Neural crest cell (in vitro differentiated cells): ENCODE measurements at places on chromosomes 2 and 18.
A peak's percentile ranks its signal among the peaks of the same experiment; 100 is the strongest.

DNA sequence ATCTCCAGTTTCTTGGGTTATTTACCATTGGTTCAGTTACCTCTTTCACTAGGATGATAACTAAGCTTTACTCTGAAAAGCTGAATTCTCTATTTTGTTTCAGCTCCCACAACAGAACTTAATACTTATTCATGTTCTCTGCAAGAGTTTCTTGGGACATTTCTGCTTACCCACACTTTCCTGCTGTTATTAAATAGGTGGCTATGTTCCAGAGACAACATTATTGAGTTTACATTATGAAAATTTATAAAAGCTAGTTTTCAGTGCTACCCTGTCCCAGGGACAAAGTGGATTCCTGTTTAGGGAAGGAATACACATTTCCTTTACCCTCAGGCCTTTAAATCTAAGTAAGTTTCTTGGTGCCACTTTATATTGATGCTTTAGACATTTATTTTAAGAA lies 7.0 kb upstream of the GPD2 start:
- DNase-seq, result no peak

DNA sequence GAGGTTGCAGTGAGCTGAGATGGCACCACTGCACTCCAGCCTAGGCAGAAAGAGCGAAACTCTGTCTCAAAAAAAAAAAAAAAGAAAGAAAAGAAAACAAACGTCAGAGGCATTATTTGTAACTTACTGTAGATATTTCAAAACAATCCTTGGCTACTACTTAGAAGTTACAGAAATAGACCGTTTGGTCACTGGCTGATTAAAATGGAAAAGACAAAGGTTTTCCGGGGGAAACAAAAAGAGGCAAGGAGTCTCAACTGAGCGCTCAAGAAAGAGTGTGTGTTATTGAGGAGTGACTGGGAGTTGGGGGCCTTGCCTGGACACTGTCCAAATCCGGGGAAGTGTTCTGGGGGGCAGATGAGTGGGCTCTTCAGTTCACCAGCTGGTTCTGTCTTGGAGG lies 47.6 kb downstream of the TEX44 start:
- no peak for DNase-seq

DNA sequence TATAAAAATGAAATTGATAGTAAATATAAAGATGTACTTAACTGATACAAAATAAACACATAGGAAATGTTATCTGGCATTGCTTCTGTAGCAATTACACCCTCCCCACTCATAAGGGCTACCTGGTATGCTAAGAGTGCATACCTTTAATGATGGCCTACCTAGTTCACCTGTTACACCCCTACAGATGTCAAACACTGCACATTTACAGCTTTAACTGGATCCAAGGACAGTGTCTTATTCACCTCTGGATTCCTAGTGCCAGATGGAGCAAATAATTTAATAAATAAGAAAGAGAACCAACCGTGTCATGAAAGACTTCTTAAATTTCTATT lies 15.3 kb upstream of the SEC11C start:
- no peak for DNase-seq

DNA sequence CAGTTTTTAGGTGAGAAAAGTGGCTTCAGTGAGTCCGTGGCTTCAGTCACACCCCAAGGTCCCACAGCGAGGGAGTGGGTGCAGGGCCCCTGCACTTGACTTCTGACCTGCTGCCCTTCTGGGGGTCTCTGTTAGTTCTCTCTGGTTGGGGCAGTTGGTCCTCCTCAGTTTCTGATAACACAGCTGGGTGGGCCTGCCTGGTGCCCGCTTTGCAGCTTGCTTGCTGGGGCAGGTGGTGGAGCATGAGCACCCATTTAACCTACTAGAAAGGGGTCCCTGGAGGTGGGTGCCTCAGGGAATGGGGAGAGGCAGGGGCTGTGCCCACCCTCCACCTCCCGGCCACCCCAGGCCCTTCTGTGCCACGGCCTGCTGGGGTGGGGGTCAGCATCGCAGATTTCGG lies 83.2 kb downstream of the ASB1 start:
- no peak for DNase-seq

GRCh38 chr18:73669297-73669696 lies 478.3 kb downstream of the FBXO15 start:
- no peak for DNase-seq

- DNase-seq, result no peak
These were observed 250.7 kb downstream of the GBX2 start for GRCh38 chr2:235917506-235917905.

DNA sequence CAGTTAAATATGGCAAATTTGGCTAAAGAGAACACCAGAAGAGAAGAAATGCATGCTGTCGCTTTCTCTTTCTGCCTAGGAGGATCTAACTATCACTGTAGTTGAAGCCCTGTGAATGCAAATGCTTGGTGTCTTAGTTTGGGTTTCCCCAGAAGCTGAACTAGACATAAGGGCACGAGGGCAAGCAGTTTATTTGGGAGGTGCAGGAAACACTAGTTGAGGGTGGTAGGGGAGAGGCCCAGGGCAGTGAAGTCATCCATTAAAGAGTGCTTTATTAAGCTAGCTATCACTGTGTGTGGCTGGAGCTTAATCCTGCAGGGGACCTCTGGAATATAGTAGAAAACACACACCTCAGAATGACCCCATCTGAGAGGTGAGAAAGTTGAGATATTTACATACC lies 639.8 kb upstream of the ZEB2 start:
- DNase-seq, result no peak

DNA sequence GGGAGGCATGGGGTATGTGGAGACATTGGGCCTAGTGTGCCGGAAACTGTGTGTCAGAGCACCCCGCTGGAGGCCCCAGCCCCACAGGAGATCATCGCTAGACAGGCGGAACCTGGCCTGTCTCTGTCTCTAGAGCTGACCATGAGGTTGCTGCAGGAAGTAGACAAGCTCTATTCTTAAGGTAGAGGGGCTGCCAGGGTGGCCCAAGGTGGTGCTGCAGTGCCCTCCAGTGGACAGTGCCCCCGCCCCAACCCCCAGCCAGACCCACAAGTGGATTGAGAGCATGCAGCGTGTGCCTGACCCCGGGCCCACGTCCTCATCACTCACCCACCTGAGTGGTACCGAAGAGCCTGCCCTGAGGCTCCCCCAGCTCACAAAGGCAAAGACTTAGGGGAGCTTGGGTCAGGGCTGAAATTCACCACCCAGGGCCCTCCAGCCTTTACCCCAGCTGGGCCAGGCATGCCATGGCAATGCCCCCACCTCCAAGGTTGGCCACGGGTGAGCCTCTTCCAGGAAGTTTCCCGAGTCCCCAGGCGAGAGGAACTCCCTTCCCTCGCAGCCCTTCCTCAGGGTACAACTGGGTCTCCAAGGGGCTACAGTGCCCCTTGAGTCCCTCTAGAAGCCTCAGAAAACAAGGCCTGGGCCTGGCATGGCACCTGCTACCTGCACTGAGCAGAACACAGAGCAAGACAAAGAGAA lies 155.0 kb downstream of the TTC32 start:
- peak; percentile 19 for DNase-seq

DNA sequence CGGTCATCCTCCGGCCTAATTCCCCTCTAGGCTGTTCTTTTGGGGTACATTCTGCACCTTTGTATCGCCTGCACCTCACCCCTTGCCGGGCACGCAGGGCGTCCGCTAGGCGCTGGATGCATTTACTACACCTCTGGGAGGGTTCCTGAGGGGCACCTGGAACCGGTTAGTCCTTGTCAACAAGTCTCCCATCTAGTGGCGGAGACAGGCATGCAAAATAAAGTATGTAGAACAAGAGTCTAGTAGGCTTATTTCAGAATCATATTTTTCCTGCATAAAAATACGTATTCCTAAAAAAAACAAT lies 705 bp upstream of the TEX261 start:
- DNase-seq, result no peak

DNA sequence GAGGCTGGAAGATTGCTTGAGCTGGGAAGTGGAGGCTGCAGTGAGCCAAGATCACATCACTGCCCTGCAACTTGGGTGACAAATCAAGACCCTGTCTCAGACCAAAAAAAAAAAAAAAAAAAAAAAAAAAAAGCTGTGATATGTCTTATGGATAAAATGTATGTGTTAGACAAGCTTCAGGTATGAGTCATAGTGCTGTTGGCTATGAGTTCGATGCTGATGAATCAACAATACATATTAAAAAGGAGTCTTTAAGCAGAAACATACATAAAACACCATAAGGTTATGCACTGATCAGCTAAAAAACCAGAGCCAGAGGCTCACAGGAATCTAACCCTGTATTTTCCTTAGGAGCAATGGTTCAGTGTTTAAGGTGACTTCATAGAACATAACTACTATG lies 332.3 kb downstream of the NCKAP5 start:
- no peak for DNase-seq

DNA sequence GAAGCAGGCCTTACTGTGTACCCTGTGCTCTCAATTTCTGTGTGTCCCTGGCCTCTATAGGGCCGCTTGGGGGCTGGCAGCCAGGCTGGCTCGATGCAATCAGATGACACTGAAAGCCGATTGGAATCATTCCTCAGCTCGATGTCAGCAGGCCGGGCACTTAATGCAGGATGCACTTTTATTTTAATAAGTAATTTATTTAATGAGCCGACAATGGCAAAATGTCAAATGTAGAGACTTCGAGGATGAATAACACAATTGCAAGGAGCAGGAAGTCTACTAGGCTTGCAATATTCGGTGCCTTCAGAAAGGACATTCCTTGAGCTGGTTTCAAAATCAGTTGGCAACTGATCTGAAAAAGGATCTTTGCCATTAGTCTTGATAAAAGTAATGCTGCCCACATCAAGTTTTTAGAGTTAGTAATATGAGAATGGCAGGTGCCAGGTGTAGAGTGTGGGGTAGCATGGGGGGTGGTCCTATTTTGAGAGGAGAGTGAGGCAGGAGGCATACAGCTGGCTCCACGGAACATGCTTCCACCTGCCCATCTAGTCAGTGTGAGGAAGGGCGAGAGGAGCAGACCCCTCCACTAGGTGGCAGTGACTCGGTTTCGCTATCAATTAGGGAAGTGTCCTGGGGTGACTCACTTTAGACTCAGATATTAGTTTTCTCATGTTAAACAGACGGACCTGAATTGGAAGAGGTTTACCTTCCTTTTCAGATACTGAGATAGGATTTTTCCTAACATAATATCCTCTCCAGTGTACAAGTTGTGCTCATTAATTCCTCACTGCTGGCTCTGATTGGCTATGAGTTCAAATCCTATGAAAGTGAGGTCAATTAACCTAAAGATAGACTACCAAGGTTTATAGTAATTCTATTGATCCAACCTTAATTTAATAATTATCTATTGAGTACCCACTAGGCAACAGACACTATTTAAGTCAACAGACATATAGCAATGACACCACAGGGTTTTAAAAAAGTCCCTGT lies 80.9 kb downstream of the NABP1 start:
- peak; percentile 14 for DNase-seq

DNA sequence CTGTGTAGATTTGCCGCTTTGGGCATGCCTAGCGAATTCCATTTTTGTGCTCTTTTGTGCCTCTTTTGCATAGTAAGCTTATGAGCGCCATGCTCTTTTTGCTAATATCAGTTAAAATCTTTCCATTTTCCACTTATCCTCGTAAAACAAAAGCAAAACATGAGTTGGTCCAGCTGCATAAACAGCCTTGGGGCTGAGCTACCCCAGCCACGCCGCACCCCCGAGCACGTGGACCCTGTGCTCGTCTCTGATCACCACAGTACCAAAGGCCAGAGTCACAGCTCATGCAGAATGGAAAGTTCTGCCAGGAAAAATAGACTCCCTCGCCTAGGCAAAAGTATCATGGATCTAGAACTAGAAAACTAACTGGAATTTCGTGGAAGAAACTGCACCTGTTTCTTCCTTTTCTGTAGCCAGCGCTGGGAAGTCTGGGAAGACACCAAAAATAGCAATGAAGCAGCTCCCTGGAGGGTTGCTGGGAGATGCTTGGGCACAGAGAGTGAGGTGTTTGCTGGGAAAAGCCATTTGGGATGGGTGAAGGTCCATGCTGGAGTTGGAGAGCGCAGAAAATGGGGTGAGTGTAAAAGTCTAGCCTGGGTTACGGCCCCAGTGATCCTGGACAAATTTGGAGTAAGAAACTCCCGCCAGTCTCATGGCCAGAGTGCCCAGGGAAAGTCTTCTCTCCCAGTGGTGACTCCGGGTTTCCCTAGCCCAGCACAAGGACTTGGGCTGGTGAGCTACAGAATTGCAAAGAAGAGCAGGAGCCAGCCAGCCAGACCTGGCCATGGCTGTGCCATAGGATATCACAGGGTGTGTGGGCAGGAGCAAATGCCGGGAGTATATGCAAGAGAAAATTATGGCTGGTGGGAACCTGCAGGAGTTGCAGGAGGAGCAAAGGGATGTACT lies 218.4 kb downstream of the GBX2 start:
- no peak for DNase-seq

DNA sequence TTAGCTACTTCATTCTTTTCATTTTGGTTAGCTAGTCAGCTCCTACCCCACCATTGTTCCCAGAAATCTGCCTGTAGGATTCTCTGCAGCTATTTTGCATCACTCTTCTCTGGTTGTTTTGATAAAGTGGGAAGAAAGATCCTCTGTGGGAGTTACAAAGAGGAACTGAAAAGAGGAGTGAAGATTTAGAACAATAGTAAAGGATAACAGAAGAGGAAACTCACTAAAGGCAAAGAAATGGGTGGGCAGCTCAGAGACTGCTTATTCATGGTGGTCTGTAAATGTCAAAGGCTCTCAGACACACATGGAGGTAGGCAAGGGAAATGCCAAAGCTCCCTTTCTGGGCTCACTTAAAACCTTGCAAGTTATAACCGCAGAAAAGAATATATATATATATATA lies 17.2 kb upstream of the CD207 start:
- no peak for DNase-seq

- no peak for DNase-seq
These were observed 51.0 kb downstream of the AQP12A start for GRCh38 chr2:240742602-240743095.

GRCh38 chr2:150625303-150625702 lies 137.8 kb upstream of the RND3 start:
- DNase-seq, result no peak
